ENCODE measurements at places on chromosomes 5 and 9. TPM values are rescaled to one million over a fixed set of nuclear protein-coding genes. Genes with fewer than 3 reads are reported as not detected.

DNA sequence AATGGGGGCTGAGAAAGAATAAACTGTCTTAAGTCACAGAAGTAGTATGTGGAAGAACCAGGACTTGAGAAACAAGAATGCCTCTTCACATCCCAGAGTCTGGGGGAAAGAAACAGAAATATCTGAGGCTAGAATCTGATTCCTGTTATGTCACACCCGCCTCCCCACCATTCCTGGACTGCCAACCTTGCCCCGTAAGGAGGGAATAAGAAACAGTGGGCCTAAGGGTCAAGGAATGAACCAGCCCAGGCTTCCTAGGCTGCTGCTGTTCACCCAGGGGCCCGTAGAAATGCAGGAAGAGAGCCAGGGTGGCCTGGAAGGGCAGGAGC is 4.3 kb downstream of the PCDH1 start:
- DNase-seq: no peak
- no peak overlapping the region for H3K4me3 ChIP-seq
- peaks cover 77% of the 10 kb centered on the region for H3K27me3 ChIP-seq
- peaks cover 8% of the 10 kb centered on the region for H3K36me3 ChIP-seq
- peaks cover 18% of the 10 kb centered on the region for H3K4me1 ChIP-seq
- H3K27ac ChIP-seq: no peak overlapping the region

- H3K27me3 ChIP-seq: no peaks in the 10 kb centered on the region
- H3K4me1 ChIP-seq: peaks cover 25% of the 10 kb centered on the region
- DNase-seq: no peak
- H3K4me3 ChIP-seq: no peak overlapping the region
These were observed 119.1 kb downstream of the MAPKAP1 start for GRCh38 chr9:125587819-125588460.

- DNase-seq: no peak
- no peaks in the 10 kb centered on the region for H3K4me1 ChIP-seq
- H3K27ac ChIP-seq: no peak overlapping the region
- no peak overlapping the region for H3K4me3 ChIP-seq
These were observed 146.9 kb downstream of the RORB start for GRCh38 chr9:74644023-74644422.

DNA sequence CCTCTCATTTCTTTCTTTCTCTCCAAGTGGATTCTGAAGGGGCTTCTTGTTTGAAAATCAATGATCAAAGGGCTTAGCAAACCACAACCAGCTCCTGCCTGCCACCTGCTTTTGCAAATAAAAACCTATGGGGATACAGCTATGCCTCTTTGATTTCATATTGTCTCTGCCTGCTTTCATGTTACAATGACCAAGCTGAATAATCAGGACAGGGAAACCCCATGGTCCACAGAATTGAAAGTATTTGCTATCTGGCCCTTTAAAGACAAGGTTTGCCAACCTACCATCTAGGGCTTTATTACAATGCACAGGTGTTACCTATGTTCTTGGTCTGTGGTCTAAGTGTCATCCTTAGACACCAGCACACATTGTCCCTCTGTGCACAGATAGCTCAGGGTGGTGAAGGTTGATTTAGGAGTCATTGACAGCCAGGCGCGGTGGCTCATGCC is 28.8 kb upstream of the PLIN2 start:
- no peak overlapping the region for H3K27ac ChIP-seq
- H3K4me3 ChIP-seq: no peak overlapping the region
- no peaks in the 10 kb centered on the region for H3K36me3 ChIP-seq
- no peaks in the 10 kb centered on the region for H3K27me3 ChIP-seq
- H3K4me1 ChIP-seq: peaks cover 9% of the 10 kb centered on the region

GRCh38 chr5:127192150-127192549 is 98.4 kb upstream of the MEGF10 start:
- DNase-seq: no peak
- peaks cover 2% of the 10 kb centered on the region for H3K36me3 ChIP-seq
- H3K27me3 ChIP-seq: peaks cover 47% of the 10 kb centered on the region

GRCh38 chr5:152593388-152593787 is 188.3 kb upstream of the NMUR2 start:
- H3K27ac ChIP-seq: no peak overlapping the region
- no peaks in the 10 kb centered on the region for H3K36me3 ChIP-seq
- peaks cover 8% of the 10 kb centered on the region for H3K27me3 ChIP-seq
- no peak overlapping the region for H3K4me3 ChIP-seq
- no peaks in the 10 kb centered on the region for H3K4me1 ChIP-seq

- H3K4me1 ChIP-seq: peaks cover 6% of the 10 kb centered on the region
- H3K4me3 ChIP-seq: no peak overlapping the region
- H3K27ac ChIP-seq: no peak overlapping the region
- no peaks in the 10 kb centered on the region for H3K36me3 ChIP-seq
- H3K27me3 ChIP-seq: no peaks in the 10 kb centered on the region
- DNase-seq: no peak
These were observed 116.6 kb upstream of the BOD1 start for GRCh38 chr5:173733021-173733420.

- H3K36me3 ChIP-seq: peaks cover 2% of the 10 kb centered on the region
- DNase-seq: no peak
- H3K4me3 ChIP-seq: no peak overlapping the region
These were observed 154.5 kb downstream of the YIPF5 start for GRCh38 chr5:144015961-144016360.

DNA sequence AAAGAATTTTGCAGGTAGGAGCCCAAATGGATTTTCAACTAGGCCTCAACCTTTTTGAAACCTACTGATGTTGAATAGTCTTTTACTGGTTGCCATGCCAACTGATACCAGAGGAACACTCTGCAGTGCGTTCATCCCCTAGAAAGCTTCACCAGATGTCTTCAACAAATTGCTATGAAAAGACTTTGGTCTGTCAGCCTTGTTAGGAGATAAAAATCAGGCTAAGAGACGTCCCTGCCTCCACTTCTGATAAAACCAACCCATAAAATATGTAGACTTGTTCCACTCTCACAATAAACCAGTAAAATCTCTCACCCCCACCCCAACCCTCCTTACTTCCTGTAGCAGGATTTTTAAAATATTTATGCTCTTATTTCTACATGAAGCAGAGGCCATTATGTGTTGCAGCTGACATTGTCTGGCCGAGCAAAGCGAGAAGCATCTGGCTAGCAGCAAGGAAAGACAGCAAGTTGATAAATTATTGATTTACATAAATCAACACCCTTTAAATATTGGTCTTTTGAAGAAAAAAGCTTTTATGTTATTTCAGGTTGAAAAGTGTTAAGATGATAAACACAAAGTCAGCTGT is 428.7 kb downstream of the ISL1 start:
- no peak for DNase-seq
- no peak overlapping the region for H3K27ac ChIP-seq
- H3K4me3 ChIP-seq: no peak overlapping the region
- no peaks in the 10 kb centered on the region for H3K4me1 ChIP-seq
- no peaks in the 10 kb centered on the region for H3K27me3 ChIP-seq
- H3K36me3 ChIP-seq: no peaks in the 10 kb centered on the region

DNA sequence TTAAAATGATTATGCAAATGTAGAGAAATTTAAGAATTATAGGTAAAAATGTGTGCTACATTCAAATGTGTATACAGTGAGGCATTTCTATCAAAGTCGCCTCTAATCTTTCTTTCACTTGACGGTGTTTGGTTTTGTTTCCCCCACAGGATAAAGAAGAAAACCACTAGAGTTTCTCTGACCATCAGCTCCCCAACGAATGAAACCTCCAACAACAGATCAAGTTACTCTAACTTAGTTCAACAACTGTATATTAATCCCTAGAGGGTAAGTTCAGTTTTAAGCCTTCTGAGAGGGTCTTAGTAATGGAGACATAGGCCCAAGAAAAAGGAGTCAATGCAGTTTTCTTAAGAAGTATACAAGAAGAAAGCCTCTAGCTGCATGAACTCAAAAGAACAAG is 11.5 kb upstream of the MYOT start:
- H3K4me3 ChIP-seq: no peak overlapping the region
- no peaks in the 10 kb centered on the region for H3K36me3 ChIP-seq
- no peak for DNase-seq
- no peak overlapping the region for H3K27ac ChIP-seq

DNA sequence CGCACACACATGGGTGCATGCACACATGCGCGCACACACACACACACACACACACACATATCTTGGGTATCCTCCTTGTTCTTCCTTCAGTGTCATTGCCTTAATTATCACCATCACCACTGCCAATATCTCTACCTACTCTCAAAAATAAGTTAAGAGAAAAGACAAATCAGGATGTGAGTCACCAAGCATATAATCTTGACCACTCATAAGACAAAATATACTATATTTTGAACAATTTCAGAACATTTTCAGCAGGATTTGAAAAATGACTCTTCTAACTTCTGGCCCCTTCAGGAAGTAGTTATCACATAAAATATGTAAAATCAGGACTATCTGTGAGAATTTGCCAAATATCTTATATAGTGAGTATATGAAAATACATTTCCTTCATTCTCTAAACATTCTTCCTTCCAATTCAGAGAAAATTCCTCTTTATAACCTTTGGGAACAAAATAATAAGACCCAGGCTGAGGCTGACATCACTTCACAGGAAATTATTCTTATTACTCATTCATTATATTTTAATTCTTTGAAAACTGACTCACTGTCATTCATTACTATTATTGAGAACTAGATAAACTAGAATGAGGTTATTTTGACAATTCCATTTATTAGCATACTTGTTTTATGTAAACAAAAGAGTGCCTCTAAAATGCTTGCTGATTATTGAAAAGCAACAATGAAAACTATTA is 772.0 kb upstream of the ACO1 start:
- no peaks in the 10 kb centered on the region for H3K27me3 ChIP-seq
- H3K4me1 ChIP-seq: peaks cover 3% of the 10 kb centered on the region
- no peak overlapping the region for H3K4me3 ChIP-seq
- no peak for DNase-seq
- H3K27ac ChIP-seq: no peak overlapping the region
- no peaks in the 10 kb centered on the region for H3K36me3 ChIP-seq

GRCh38 chr9:130296783-130297055 is 31.2 kb downstream of the HMCN2 start:
- H3K27ac ChIP-seq: no peak overlapping the region
- H3K36me3 ChIP-seq: peaks cover 3% of the 10 kb centered on the region

DNA sequence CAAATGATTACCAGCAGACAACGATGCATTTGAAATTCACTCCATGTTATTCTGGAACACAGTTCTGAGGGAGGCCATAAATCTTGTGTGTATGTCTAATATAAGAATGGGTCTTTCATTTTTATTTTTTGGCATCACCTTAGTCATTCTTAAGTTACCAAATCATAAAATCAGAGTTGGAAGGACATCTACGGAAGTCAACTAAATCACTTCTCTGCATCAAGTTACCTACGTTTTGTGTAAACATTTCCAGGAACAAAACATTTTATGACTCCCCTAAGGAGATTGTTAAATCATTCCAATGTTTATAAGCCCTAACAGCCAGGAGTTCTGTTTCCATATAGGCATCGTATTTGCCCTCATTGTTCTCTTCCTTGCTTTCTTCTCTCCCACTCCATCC is 378.2 kb downstream of the FAM170A start:
- H3K27me3 ChIP-seq: no peaks in the 10 kb centered on the region
- no peak overlapping the region for H3K4me3 ChIP-seq
- no peaks in the 10 kb centered on the region for H3K4me1 ChIP-seq
- no peak overlapping the region for H3K27ac ChIP-seq

DNA sequence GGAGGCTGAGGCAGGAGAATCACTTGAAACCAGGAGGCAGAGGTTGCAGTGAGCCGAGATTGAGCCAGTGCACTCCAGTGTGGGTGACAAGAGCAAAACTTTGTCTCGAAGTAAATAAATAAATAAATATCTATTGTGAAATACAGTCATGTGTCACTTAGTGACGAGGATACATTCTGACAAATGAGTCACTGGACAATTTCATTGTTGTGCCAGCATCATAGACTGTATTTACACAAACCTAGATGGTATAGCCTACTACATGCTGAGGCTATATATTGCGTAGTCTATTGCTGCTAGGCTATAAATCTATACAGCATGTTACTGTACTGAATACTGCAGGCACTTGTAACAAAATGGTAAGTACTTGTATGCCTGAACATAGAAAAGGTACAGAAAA is 61.1 kb upstream of the CCL21 start:
- H3K27me3 ChIP-seq: peaks cover 56% of the 10 kb centered on the region
- H3K27ac ChIP-seq: no peak overlapping the region
- H3K4me1 ChIP-seq: no peaks in the 10 kb centered on the region
- H3K36me3 ChIP-seq: no peaks in the 10 kb centered on the region
- no peak overlapping the region for H3K4me3 ChIP-seq

DNA sequence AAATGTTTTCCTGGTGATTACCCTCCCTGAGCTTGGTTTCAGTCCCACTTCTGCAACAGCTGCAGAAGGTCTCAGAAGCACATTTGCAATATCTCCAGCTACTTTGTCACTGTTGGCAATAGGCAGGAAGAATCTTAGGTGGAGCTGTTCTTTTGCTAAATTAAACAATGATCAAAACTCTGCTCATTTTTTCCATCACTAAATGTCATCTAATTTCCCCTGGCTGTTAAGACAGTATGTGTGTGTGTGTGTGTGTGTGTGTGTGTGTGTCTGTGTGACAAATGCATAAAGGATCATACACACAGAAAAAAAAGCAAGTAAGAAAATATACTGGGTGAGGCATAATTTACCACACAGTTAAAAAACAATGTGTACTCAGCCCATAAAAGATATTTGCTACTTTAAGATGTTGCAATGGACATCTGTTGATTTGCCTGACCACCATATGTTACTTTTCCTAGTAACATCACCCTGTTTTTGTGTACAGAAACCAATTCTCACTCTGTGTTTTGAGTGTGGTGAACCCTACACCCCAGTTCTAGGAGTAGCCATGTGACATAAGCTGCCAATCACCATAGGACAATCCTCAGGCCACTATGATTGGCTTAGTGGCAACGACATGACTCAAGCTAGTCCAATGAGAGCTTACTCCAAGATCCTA is 572.6 kb upstream of the CLINT1 start:
- H3K27ac ChIP-seq: no peak overlapping the region
- no peak overlapping the region for H3K4me3 ChIP-seq
- peaks cover 16% of the 10 kb centered on the region for H3K4me1 ChIP-seq
- H3K36me3 ChIP-seq: no peaks in the 10 kb centered on the region
- DNase-seq: no peak

CRB2 gene
- not detected for total RNA-seq

MAP1B gene
- total RNA-seq: 0.05 TPM

PSMB7 gene
- 77.5 TPM for total RNA-seq

NR5A1 gene
- total RNA-seq: not detected

SAPCD2 gene
- 0.39 TPM for total RNA-seq

GDNF gene
- not detected for total RNA-seq

IL13 gene
- total RNA-seq: not detected

PLEKHG4B gene
- total RNA-seq: 0.55 TPM

AQP3 gene
- total RNA-seq: 225 TPM

CHSY3 gene
- not detected for total RNA-seq

PSIP1 gene
- 115 TPM for total RNA-seq

PLAC8L1 gene
- not detected for total RNA-seq

SLC34A1 gene
- 0.31 TPM for total RNA-seq

MSMP gene
- total RNA-seq: not detected

GCNT4 gene
- 5.3 TPM for total RNA-seq

PCDHGA12 gene
- total RNA-seq: not detected

PLAA gene
- total RNA-seq: 32.9 TPM

AGXT2 gene
- total RNA-seq: not detected

CXCL14 gene
- total RNA-seq: not detected

NR2F1 gene
- total RNA-seq: not detected

F2RL1 gene
- 1.1 TPM for total RNA-seq
